ENCODE measurements at places on chromosomes 6 and 20.

GRCh38 chr6:166774292-166774691 is 147.2 kb upstream of the RPS6KA2 start:
- DNase-seq = no peak

DNA sequence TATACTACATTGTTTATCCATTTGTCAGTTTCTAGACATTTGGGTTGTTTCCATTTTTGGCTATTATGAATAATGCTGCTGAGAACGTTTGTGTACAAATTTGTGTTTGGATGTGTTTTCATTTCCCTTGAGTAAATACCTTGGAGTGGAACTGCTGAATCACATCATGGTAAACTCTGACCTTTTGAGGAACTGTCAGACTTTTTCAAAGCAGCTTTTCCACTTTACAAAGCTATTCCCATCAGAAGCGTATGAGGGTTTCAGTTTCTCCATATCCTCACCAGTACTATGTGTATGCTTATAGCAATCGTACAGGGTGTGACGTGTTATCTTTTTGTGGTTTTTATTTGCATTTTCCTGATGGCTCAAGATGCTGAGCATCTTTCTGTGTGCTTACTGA is 103.7 kb downstream of the MYO6 start:
- no peak for DNase-seq

GRCh38 chr20:32155017-32155981 is 45.8 kb downstream of the TM9SF4 start:
- no peak for DNase-seq

DNA sequence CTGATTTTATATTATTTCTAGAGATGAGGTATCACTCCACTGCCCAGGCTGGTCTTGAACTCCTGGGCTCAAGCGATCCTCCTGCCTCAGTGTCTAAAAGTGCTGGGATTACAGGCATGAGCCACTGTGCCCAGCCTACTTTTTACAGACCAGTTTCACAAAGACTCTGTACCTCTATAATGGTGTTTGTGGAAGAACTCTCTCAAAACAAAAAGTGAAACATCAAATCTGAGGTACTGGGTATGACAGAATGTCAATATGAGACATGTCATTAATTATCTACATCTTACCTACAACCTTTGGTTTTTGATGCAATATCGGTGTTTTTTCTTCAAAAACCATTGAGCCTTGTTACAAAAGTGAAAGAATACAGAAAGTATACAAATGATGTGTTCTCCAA is 49.4 kb upstream of the MCM9 start:
- no peak for DNase-seq

DNA sequence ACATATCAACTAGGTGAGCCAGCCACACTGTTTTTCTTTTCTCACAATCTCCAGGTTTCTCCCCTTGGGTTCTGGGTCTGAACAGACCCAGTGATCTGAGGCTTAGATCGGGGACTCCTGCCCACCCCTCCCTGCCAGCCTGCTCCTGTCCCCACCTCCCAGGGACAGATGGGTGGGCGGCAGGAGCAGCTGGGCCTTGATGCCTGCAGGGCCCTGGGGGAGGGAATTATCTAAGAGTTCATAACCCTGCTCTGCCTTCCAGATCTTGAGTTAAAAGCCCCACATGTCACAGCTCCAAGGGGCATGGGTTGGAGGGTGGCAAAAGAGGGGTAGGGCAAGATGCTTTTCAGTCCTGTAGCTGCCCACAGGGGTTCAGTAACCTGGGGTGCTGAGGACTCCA is 5.2 kb upstream of the XKR7 start:
- no peak for DNase-seq

DNA sequence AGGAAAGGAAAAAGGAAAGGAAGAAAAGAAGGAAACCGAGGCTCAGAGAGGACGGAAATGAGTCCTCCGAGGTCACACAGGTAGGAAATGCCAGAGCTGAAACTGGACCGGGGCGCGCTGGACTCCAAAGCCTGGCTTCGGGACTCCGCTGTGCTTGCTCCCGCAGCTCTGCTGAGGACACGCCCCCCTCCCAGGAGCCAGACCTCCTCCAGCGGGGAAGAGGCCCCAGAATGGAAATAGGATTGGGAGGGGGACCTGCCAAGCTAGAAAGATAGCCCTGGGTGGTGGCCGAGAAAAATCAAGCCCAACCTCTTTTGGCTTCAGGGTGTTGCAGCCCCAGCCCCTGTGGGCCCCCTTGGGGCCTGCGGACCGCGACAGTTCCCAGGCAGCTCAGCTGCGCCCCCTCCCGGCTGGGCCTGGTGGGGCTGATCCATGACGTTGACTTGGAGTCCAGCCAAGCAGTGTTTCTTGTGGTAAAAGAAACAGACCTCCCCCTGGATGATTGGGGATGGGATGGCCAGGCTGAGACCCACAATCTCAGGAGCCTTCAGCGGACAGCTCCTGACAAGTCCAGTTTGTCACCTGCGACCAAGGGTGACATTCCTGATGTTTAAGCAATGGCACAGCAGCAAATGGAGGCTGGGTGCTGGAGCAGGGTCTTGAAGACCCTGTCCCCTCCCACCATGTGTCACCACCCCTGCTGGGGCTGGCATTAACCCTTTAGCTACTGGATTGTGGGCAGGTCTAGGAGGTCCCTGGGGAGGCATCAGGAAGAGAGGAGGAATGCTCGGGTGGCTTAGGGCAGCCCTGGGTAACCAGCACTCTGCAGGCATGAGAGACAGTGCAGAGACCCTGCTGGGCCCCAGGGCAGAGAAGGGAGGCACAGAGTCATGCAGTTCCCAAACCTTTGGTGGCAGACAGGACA is 55.4 kb downstream of the RIPOR3 start:
- DNase-seq = no peak

DNA sequence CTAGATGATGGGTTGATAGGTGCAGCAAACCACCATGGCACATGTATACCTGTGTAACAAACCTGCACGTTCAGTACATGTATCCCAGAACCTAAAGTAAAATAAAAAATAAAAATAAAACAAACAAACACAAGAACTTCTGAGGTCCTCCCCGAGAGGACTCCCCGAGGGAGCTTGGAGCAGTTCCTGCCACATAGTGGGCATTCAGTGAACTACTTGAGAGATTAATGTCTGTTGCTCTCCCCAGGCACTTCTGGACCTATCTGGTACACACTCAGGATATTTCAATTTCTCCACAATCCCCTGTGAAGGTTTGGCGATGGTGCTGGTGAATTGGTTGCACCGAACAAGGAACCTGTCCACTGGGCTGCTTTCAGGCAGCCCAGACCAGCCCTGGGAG is 311.2 kb downstream of the ESR1 start:
- DNase-seq = no peak

GRCh38 chr6:112189494-112189893 is 64.9 kb downstream of the LAMA4 start:
- DNase-seq = peak; percentile 84

DNA sequence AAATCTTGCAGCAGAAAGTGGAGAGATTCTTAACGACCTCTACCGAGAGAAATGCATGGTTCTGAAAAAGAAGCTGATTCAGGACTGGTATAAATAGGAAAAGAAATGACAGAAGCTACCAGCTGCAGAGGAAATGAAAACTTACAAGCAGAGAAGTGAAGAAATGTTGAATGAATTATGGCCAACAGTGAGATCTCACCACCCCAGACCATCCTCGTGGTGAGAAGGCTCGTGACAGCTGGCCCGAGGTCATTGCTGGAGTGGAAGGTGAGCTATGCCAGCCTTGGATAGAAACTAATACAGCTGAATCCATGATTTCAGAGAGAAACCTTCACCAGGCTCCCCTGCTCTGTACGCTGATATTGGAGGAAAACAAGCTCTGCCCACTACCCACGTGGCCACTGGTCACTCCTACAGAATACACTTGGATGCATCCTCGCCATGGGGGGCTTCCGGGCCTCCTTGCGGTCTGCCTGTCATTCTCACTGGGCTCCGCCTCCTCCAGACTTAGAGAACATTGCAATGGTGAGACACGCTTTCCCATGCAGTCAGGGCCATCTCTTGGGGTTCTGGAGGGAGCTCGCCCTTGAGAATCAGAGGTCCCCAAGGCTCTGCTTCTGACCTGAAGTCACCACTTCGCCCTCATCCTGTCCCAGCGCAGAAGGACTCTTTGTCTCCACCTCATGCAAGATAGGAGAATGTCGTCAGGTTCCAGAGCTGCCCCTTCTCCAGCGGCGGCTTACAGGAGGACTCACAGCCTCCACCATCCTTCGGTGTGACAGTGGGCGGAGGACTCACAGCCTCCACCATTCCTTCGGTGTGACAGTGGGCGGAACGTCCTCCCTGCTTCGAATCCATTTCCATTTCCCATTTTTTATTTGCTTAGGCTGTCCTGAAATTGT is 10.6 kb upstream of the TUBB2B start:
- DNase-seq = no peak

GRCh38 chr20:1491860-1492642 is 831 bp upstream of the SIRPB2 start:
- no peak for DNase-seq

DNA sequence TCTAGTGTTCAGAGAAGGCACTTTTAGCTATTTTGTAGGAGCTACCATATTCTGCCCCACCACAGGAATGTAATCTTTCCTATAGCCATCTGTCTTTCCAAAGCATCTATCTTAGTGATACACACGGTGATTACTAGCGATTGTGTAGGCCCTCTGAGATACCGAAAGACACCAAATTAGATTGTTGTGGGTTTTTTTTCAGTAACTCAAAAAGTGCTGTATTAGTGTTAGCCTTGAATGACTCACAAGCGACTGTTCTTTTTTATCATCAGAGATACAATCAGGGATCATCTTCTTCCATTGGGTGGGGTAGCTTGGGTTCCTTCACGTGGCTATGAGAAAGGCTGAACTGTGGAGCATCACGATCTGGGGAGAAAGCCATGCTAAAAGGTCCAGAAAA is 160.2 kb downstream of the MTFR2 start:
- DNase-seq = no peak

DNA sequence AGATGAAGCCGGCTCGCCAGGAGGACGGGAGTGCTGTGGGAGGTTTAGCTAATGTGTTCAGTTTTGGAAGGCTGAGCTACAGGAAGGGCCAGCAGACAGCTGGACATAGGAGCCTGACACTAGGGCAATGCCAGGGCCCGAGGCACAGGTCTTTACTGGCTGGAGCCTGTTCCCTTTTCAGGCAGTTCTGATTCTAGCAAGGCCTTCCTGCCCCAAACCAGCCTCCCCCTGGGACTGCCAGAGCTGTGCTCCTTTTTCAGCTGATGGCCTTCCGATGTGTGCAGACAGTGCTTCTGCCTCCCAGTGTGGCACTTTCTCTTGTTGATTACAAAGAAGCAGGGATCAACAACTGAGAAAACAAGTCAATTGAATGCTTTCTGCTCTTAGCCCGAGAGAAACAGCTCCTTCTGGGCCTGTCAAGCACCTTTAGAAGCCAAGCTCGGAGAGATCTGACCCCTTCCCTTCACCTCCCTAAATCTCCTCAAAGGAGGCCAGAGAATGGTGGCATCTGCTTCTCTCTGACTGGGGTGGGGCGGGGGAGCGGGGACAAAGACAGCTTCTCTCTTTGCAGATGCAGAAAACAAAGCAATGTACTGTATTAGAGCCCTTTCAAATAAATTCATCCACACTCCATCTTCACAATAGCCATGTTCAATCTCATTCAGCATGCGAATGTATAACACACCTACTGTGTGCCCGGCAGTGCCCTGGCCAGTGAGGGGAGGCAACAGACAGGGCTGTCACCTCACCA is 63.2 kb downstream of the RAB44 start:
- DNase-seq = no peak

DNA sequence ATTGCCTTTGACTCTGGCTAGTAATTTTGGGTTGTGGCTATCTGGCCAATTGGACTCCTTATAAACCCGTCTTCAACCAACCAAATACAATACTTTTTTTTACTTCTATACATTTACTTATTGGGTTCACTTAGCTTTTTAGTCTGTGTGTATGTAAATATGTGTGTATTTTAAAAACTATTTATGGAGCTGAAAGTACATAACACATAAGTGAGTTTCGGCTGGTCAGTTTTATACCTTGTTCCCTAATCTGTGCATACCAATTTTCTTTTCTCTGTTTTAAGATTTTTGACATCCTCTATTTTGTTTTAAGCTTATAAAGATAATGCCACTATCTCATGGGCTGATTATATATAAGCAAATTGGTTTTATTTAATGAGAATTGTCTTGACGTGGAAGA is 129.5 kb downstream of the LRRC1 start:
- no peak for DNase-seq

GRCh38 chr6:127026247-127026646 is 92.2 kb upstream of the RSPO3 start:
- DNase-seq = no peak

GRCh38 chr6:75272145-75272840 is 12.3 kb downstream of the TMEM30A start:
- no peak for DNase-seq

DNA sequence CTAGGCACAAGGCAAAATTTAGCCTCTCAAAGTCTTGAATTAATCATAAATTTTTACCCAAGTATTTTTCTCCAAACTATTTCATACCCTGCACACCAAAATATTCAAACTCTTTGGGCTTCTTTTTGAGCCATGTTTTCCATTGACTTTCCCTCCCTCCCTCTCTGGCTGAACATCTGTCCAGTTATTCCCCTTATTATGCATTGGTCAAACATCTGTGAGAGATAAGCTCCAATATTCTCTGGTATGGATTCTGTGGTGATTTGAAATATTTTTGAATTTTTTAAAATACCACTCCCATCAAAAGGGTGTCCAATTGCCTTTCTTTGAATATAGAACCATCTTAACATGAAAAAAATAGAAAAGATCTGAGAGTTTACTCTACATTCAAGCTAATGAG is 244.2 kb downstream of the RFPL4B start:
- no peak for DNase-seq

GRCh38 chr20:60642541-60642940 is 609.5 kb upstream of the CDH4 start:
- no peak for DNase-seq

GRCh38 chr20:420721-421574 is 12.8 kb downstream of the RBCK1 start:
- DNase-seq = no peak

- no peak for DNase-seq
Measured at GRCh38 chr6:90202156-90202555, 94.5 kb downstream of the BACH2 start.

DNA sequence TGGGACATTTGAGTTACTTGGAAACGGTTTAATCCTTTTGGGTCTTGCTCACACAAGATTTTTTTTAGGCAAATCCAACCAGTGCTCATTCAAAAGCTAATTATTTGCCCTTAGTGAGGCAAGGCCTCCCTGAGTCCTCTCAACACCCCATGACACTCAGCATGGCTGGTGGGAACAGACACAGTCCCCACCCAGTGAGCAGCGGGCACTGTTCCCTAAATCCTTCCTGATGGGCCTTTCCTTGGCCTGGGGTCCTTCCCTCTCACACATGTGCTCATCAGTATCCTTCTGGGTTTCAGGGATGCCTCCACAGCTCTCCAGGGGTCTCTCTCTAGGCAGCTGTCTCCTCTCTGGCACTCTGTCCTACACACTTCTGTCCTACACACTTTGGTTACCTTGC is 28.0 kb downstream of the PLAGL2 start:
- no peak for DNase-seq

- DNase-seq = no peak
Measured at GRCh38 chr20:44924541-44924940, 14.7 kb downstream of the PABPC1L start.

Data from fibroblast of skin of left quadriceps (primary cell).